NCI-H526 treated with DMSO at 0.1 percent for 48 hours (cell line): ENCODE measurements at places on chromosomes 7 and 10.
A peak's percentile ranks its signal among the peaks of the same experiment; 100 is the strongest.

DNA sequence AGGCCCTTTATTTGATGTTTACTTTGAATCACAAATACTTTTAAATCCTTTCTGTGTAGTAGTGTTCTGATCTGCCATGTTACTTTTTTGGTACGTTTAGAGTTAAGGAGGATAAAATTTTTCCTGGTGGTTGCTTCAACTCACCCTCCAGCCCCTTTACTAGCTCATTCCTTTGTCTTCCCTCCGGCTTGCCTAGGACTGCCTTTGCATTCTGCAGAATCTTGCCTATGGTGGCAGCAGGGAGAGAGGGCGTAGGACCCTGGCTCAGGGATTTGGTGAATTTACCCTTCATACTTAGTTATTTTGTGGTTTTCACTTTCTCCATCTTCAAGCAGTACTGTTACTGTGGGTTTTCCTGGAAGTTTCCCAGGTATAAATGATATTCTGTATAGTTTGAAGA lies 833.5 kb downstream of the XPNPEP1 start:
- no peak for DNase-seq

DNA sequence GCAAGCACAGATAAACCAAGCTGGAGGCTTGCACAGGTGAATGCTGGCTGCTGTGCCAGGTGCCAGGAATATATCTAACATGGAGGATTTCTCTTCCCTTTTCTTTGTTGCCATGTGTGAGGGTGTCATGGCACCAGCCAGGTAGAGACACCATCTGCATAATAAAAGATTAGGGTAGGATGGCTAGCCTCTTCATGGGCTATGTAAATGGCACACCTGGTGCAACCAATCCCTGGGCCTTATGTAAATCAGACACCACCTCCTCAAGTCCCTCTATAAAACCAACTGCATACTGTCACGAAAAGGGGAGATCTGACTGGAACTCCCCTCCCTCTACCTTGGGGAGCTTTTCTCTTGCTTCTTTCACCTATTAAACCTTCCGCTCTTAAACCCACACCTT lies 322.5 kb upstream of the POM121L12 start:
- no peak for DNase-seq

DNA sequence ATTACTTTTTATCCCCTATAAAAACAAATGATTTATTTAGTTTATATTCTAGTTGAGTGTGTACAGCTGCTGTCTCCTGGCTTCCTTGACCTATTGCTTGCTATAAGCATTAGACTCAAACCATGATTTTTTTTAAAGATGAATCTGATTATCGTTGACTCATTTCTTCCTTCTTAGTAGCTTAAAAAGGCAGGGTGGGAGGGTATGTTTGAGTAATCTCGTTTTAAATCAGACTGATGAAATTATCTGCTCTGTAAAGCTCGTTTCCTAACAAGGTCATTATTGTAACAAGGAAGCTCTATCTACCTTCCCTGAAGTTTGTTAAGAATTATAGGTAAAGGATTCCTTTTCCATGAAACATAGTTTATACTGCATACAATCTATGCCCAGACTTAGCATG lies 276.3 kb upstream of the KCND2 start:
- DNase-seq, result no peak

DNA sequence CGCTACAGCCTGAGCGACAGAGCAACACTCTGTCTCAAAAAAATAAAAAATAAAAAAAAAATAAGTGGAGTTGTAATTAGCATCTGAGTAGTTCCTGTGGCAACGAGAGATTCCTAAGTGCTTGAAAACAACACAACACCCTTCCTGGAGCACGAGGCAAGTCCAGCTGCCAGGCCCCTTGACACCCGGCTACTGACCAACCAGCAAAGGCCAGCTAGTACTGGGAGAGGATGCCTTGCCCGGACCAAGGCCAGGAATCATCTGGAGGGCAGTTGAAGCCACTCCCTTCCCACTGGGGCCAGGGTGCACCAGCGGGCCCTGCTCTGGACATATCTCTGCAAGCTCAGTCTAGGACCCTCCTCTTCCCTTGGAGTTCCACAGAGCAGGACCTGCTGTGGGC lies 536 bp downstream of the C10orf105 start:
- DNase-seq, result no peak

DNA sequence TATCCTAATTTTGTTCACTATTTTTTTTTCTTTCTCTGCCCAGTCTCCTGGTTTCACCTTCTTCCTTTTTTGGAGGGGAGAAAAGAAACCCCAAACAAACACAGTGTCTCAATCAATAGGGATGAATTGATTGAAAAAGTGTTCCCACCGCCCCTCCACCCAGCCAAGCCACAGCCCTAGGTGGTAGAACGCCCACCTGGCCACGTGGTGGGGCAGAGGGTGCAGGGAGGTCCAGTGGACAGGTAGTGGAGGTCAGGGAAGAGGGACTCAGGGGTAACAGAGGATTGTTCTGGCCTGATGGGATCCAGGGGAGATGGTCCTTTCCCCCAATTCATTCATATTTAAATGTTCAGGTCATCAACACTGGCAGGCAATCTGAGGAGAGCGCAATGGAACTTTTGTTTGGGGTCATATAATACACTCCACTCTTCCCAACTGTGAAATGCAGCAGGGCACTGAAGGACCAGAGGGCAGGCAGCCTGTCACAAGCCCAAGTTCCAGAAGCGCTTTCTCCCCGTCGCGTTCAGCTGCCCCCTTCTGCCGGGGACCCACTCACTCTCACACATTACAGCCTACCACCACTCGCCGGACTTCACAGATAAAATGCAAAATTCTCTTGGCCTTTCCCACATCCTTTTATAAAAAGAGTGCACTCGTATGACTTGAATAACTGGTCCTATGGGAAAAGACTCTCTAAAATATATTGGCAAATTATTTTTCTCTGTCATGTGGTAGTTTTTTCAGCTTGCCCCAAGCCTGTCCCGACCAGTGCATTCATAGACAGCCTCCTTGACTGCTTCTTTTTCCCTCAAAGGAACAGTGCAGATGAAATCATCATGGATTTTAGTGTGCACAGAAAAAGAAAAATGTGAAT lies 1.6 kb downstream of the INHBA start:
- no peak for DNase-seq

DNA sequence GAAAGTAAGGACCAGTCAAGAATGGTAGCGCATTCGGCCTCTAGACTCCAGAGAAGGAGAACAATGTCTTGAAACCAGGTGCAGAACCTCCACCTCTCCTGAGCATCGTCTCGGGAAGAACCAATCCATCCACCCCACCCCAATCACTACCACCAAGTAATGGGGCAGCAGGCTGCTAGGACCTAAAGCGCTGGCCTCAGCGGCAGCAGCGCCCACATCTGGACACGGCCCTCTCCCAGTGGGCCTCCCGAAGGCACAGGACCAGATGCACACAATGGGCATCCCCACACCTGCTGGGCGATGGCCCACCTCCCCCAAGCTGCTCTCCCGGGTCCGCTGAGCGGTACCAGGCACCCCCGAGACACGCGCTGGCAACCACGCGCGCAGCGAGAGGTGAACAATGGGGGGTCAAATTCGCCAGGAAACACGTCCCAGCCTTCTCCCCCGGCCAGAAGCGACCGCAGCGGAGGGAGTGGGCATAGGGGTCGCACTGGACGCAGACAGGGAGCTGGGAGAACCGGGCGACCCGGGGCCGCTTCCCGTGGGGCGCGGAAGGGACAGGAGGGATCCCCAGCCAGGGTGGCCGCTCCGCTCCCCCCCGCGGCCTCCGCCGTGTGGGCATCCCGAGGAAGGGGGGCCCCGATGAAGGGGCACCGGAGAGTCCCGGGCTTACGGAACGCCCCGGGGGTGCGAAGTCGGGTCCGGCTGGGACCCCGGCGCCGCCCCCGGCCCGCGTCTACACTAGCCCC lies 506 bp downstream of the CTTNBP2 start:
- no peak for DNase-seq

DNA sequence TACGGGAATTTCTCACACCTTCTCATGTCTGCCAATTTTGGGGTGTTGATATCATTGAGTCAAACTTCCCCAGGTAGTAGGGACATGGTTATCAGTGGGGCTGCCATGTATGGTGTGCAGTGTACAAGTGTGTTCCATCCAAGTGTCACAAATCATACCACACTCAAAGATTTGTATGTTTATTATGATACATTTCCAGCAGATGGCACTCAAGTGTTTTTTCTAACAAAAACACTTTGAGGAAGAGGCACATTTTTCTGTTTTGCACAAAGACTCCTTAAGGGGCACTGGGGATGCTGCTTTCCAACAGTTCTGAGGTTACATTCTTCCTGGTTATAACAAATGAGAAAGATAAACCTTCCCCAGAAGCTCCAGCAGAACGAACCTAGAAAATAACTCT lies 414.5 kb downstream of the REEP3 start:
- DNase-seq, result no peak

GRCh38 chr7:132410861-132411541 lies 165.3 kb downstream of the PLXNA4 start:
- DNase-seq, result no peak

DNA sequence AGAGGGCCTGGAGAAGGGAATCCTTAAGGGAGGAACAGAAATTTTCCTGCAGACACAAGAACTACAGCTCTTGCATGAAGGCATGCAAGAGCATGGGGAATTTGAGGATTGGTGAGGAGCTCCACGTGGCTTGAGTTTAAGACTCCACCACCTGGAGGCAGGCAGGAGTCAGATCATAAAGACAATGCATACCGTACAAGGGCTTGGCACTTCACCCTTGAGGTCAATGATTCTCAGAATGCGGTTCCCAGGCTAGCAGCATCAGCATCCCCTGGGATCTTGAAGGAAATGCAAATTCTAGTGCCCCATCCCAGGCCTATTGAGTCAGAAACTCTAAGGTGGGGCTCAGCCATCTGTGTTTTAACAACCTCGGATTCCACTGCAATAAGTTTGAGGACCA lies 143.8 kb downstream of the C7orf25 start:
- DNase-seq, result no peak

DNA sequence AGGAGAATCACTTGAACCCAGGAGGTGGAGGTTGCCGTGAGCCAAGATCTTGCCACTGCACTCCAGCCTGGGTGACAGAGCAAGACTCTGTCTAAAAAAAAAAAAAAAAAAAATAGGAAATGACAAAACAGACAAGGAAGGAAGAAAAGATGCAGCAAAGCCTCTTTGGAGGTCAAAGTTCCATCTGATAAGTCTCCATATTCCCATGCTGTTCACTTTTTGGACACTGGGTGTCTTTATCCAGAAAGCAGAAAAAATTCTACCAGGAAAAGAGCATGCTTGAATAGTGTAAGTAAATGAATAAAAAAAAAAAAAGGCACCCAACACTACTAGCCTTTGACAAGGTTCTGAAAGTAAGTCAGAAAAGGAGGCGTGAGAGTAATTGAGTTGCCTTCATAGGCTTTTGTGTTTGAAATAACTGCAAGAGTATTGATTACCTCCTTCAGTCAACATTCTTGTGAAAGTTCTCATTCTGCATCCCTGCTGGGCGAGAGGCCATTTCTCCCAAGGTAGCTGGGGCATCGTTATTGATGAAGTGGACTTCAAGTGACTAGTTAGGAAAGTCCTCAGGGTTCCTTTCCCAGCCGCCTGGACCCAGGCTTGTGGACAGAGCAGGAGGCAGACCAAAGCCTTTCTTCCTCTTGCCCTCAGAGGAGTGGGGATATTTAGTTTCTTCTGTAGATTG lies 133.3 kb upstream of the KIF5B start:
- no peak for DNase-seq

DNA sequence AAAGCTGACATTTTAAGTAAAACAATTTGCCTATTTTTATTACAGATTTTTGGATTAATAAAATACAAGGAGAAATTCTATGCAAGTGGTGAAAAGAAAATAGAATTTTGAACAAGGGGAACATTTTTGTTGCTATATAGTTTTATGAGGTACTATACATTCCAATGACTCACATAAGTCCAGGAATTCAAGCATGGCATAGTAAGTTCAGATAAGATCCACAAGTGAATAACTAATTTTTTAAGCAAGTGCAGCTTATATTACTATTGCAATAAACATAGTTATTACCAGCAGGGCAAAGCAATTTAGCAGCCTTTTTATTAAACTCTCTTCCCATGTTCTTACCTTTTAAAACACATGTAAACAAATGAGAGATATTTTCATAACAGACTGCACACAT lies 1123.5 kb upstream of the LRRN3 start:
- no peak for DNase-seq

DNA sequence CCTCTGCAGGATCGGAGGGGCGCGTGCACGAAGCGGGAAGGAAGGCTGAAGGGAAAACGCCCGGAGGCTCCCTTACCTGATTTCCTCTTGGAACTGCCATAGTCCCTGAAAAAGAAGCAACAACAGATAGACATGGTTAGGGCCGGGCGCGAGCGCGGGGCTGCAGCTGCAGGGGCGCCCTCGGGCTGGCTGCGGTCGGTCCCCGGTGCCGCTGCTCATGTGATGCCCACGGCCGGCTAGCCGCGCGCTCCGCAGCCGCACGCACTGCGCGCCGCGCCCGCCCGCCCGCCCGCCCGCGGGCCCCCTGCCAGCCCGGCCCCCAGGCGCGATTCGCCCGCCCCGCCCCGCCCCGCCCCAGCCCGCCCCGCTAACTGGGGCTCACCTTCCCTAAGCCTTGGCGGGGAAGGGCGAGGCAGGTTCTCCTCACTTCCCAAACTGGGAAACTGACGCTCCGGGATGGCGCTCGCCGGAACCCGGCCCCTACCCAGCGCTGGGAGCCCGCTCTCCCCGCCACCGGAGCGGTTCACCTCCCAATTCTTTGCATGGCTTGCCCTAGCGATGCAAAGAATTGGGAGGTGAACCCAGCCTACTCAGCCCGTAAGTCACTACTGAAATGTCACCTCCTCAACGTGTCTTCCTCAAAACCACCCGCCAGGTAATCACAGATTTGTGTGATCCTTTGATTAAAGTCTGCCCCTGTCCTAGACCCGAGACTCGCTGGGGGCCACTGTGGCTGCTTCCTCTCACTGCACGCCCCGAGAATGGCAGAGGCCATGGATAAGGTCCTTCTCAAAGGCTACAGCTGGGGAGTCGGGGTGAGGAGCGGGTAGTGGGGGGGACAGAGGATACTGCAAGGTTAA lies 162.2 kb downstream of the SH3PXD2A start:
- no peak for DNase-seq

- no peak for DNase-seq
These were observed 731 bp downstream of the CHCHD3 start for GRCh38 chr7:133081119-133081598.

- DNase-seq, result no peak
These were observed 189.7 kb downstream of the TCF7L2 start for GRCh38 chr10:113139699-113140098.

- DNase-seq, result no peak
These were observed 107.7 kb upstream of the KLF6 start for GRCh38 chr10:3892440-3893425.

- DNase-seq, result peak; percentile 59
These were observed 366.4 kb downstream of the SEMA3D start for GRCh38 chr7:84820481-84820880.

- DNase-seq, result peak; percentile 63
These were observed at the start of gene NMT2 for GRCh38 chr10:15168291-15168785. TSS of gene NMT2 (minus strand) at chr10:15168693. CDS start at chr10:15168612, 81 bp downstream.

- DNase-seq, result no peak
These were observed 27.0 kb downstream of the SND1 start for GRCh38 chr7:127678947-127679346.
